PC-9 (cell line): ENCODE measurements at places on chromosomes 6 and 20. TPM values are rescaled to one million over a fixed set of nuclear protein-coding genes. Genes with fewer than 3 reads are reported as not detected.

- H3K4me3 ChIP-seq: no peak overlapping the region
- no peak overlapping the region for H3K27ac ChIP-seq
- DNase-seq: no peak
Measured at GRCh38 chr20:51353491-51353890, 189.0 kb downstream of the NFATC2 start.

- DNase-seq: no peak
- H3K27ac ChIP-seq: no peak overlapping the region
- no peaks in the 10 kb centered on the region for H3K4me1 ChIP-seq
- no peak overlapping the region for H3K4me3 ChIP-seq
- peaks cover 53% of the 10 kb centered on the region for H3K27me3 ChIP-seq
- no peaks in the 10 kb centered on the region for H3K36me3 ChIP-seq
Measured at GRCh38 chr6:170022291-170022722, 268.6 kb downstream of the DLL1 start.

DNA sequence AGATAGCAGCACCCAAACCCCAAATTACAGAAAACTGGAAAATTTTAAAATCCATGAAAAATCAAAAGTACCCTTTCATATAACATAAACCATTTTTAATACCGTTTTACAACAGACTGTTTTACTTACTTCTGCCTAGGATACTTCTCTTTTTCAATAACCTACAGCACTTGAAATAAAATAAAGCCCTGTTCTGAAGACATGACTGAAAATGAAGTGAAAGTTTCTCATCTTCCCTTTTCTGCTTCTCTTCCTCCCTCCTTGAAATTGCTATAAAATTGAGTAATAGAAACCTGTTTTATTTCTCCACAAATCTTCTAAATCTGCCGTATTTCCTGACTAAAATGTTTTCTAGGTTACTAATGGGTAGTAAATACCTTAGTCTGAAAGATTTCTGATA, 20.3 kb downstream of the MMS22L start:
- peaks cover 29% of the 10 kb centered on the region for H3K36me3 ChIP-seq
- H3K4me1 ChIP-seq: no peaks in the 10 kb centered on the region
- no peak overlapping the region for H3K4me3 ChIP-seq
- no peaks in the 10 kb centered on the region for H3K27me3 ChIP-seq
- no peak overlapping the region for H3K27ac ChIP-seq

DNA sequence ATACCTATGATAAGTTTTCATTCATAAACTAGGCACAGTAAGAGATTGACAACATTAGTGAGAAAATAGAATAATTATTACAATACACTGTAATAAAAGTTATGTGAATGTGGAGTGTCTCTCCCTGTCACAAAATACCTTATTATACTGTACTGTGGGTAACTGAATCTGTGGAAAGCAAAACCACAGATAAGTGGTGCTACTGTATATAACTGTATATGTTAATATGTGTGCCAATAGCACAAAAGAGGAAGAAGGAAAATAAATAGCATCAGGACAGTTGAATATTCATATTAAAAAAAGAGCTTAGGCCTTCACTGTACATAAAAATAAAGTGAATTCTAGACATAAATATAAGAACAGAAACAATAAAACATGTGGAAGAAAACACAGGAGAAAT, 243.5 kb downstream of the CDKAL1 start:
- DNase-seq: no peak
- H3K27ac ChIP-seq: no peak overlapping the region
- no peaks in the 10 kb centered on the region for H3K4me1 ChIP-seq
- no peak overlapping the region for H3K4me3 ChIP-seq
- H3K27me3 ChIP-seq: no peaks in the 10 kb centered on the region
- no peaks in the 10 kb centered on the region for H3K36me3 ChIP-seq

DNA sequence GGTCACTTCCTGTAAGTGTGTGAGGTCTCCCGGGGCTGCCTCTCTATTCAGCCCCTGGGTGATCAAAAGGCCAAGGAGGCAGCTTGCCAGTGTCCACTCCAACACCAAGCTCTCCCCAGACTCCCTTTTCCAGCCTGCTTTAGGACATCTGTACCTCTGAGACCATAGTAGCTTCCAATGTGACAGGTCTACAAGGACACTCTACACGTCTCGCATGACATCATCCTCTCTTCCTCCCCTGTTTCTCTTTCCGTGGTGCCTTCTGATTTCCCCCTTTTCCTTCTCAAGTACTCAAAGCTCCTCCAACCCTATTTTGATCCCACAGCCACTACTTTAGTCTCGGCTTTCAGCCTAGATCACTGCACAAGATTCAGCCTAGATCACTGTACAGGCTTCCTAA, 26.4 kb downstream of the HLA-F start:
- no peak for DNase-seq
- H3K27me3 ChIP-seq: no peaks in the 10 kb centered on the region
- H3K4me1 ChIP-seq: peaks cover 6% of the 10 kb centered on the region; the same call in 1 of the 2 replicates
- H3K4me3 ChIP-seq: no peak overlapping the region

DNA sequence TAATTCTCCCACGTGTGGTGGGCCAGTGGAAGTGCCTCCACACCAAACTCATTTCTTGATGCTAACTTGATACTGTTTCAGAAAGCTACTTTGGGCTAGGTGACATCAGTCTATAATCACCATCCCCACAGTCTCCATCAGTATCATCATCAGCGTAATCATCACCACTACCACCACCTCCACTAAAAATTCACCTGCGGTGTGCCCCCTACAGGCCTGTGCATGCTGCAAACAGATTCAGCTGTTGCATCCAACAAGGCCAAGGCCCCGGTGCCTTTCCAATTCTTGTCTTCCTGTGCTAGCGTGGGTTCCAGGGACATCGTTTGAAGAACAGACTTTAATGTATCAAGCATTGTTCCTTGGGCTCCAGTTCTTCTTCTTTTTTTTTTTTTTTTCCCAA, 201.3 kb upstream of the EXOC2 start:
- H3K27me3 ChIP-seq: no peaks in the 10 kb centered on the region
- H3K27ac ChIP-seq: no peak overlapping the region
- H3K36me3 ChIP-seq: no peaks in the 10 kb centered on the region
- no peaks in the 10 kb centered on the region for H3K4me1 ChIP-seq
- H3K4me3 ChIP-seq: no peak overlapping the region
- no peak for DNase-seq

DNA sequence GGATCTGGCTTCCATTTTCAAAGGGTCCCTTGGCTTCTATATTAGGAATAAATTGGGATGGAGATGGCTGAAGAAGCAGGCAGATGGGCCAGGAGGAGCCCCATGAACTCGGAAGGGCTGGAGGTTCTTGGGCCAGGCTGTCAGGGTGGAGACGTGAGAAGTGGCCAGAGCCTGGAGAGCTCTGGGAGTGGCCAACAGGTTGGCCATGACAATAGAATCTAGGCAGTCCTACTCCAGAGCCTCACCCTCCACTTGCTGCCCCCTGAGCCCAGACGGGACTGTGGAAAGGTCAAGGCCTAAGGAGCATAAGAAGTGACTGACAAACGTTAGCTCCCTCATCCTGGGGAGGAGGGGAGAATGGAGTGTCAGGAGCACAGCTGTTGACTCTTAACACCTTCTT, 62.1 kb downstream of the STK35 start:
- no peak overlapping the region for H3K4me3 ChIP-seq

GRCh38 chr6:6695625-6696276, 107.2 kb downstream of the LY86 start:
- H3K4me3 ChIP-seq: no peak overlapping the region
- peaks cover 29% of the 10 kb centered on the region for H3K4me1 ChIP-seq

DNA sequence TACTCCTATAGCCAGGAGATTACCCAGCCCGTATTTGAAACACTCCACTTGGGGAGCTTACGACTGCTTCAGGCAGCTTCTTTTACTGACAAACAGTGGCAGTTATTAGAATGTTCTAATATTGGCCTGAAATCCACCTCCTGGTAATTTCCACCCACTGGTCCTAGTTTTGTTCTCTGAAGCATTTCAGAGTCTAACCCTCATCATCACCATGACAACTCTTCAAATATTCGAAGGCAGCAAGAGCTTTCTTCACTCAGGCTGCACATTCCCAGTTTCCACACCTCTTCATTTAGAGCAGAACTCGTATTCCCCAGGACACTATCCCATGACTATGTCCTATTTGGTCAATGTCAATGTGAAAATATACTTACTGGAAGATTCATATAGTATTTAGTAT, 325.6 kb downstream of the UBE3D start:
- no peaks in the 10 kb centered on the region for H3K4me1 ChIP-seq
- H3K27ac ChIP-seq: no peak overlapping the region
- H3K4me3 ChIP-seq: no peak overlapping the region

DNA sequence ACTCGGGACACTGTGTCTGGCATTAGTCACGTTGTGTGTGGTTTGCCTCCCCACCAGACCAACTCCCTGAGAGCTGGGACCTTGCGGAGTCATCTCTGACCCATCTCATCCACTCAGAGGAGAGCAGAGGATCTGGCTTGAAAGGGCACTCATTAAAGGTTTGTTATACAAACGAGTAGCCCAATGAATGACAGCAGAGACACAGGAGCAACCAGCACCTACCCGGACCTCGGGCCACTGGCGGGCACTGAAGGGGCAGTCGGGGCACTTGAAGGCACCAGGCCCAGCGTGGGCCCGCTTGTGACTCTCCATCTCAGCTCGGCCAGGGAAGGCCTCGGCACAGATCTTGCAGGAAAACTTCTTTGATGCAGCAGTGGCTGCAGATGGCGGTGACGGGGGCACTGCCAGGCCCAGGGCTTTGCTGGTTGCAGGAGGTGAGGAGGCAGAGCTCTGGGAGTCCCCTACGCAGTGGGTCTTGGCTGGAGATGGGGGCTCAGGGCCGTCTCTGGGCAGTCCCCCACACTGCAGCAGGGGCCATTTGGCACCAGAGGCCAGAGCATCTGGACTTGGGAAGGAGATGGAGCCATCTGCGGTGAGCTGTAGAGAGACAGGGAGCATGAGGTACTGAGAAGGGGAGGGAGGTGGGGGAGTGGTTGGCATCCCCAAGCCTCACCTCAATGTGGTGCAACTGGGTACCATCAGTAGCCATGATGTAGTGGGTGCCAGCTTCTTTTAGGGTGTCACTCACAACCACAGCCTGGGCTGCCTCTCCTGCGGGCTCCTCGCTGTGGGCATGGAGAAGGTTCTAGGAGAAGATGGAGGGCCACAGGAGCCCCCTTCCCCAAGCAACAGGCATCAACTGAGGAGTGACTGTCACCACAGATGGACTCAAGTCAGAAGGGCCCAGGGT, 17.7 kb downstream of the PCIF1 start:
- no peak overlapping the region for H3K4me3 ChIP-seq
- no peak overlapping the region for H3K27ac ChIP-seq
- DNase-seq: peak; percentile 20
- 0 out of 2 replicates have a peak, but pooled peaks cover 7% of the 10 kb centered on the region for H3K36me3 ChIP-seq
- no peaks in the 10 kb centered on the region for H3K4me1 ChIP-seq

GRCh38 chr6:75931011-75931680, 141.3 kb downstream of the IMPG1 start:
- H3K36me3 ChIP-seq: no peaks in the 10 kb centered on the region
- H3K4me1 ChIP-seq: no peaks in the 10 kb centered on the region
- no peak overlapping the region for H3K27ac ChIP-seq
- H3K4me3 ChIP-seq: no peak overlapping the region

Gene RUNX2
- 10.4 and 12.5 TPM in 2 replicates for total RNA-seq

DNA sequence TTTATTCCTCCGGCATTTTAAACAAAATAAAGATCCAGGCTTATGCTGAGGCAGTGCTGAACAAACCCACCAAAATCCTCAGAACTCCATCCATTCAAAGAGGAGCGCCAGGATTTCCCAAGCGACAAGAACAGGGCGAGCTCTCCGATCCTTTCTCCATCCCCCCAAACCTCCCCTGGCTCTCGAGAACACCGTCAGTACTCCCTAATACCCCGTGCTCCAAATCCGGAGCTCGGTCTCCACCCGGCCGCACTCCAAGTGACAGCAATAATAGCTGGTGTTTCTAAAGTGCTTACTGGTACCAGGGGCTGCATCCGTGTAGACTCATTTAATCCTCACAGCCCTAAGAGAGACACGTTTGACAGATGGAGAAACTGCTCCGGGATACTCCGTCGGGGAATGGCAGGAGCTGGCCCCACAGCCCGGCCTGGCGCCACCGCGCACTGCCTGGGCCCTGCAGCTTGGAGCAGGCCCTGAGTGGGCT, 277.1 kb upstream of the QKI start:
- no peak overlapping the region for H3K27ac ChIP-seq
- H3K4me1 ChIP-seq: no peaks in the 10 kb centered on the region
- no peak for DNase-seq
- H3K4me3 ChIP-seq: no peak overlapping the region

DNA sequence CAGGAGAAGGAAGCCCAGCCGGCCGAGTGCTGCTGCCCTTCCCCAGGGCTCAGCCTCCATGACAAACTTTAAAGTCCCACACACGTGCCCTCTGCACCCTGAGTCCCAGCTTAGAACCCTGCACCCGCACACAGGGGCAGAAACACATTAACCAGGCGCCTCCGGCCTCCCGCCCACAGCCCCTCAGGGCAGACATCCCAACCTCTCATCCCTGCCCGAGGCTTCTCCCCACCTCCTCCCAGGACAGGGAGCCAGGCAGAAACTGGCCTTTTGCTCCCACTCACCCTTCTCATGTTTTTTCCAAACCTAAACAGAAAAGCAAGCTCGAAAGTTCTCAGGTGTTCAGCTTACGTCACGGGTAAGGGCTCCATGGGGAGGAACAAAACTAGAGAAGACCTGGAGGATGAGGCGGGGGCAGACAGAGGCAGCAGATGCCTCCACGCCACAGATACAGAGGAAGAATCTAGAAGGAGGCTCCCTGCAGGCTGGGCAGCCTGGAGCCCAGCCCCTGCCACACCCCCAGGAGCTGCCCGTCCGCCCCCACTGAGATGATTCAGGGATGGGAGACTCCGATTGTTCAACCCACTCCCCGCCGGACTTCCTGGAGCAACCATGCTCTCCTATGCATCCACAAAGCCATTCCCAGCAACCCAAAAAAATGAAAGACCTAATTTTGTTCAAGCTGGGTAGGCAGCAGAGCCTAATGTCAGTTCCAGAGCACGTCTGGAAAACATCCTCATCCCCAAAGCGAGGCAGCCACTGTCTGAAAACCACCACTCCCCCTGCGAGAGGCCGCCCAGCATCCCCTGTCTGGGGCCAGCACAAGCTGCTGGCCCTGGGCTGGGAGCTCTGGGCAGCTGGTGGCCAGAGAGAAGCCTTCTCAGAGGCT, 8.8 kb downstream of the KCNQ2 start:
- no peaks in the 10 kb centered on the region for H3K36me3 ChIP-seq
- H3K4me1 ChIP-seq: no peaks in the 10 kb centered on the region
- no peak overlapping the region for H3K27ac ChIP-seq

Gene RIPOR2
- 0.63 and 0.94 TPM in 2 replicates for total RNA-seq

DNA sequence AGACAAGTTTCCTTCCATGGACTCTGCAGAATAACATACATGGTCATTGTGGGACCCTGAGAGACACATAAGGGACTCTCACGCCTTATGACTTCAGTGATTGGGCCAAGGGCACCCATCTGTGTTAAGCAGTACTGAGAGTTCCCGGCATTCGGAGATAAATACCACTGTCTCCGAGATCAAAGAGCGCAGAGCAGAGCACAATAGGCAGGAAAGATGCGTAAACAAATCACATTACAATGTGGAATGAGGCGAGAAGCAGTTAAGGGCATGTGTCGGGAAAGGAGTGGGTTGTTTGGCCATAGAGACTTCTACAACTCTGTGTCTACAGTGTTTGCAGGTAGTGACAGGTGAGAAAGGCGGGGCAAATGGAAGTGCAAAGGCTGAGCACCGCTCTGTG, 57.6 kb downstream of the NRSN1 start:
- no peak for DNase-seq
- no peak overlapping the region for H3K27ac ChIP-seq
- no peaks in the 10 kb centered on the region for H3K36me3 ChIP-seq
- H3K4me1 ChIP-seq: no peaks in the 10 kb centered on the region
